ENCODE measurements at places on chromosomes 7 and 10. TPM values are rescaled to one million over a fixed set of nuclear protein-coding genes. Genes with fewer than 3 reads are reported as not detected.

Gene LRRD1
- not detected for total RNA-seq

Gene LIPM
- not detected for total RNA-seq

Gene FAM24B
- total RNA-seq = 2.0 TPM

Gene RNF148
- total RNA-seq = not detected

Gene ZPBP
- total RNA-seq = not detected

Gene GPAM
- 3.8 TPM for total RNA-seq

Gene TAC1
- not detected for total RNA-seq

Gene AS3MT
- 0.12 TPM for total RNA-seq
